ENCODE measurements at places on chromosomes 2 and 18. TPM values are rescaled to one million over a fixed set of nuclear protein-coding genes. Genes with fewer than 3 reads are reported as not detected.

The TEX44 gene
- total RNA-seq = not detected

The CCDC141 gene
- 2.0 TPM for total RNA-seq

The PAIP2B gene
- total RNA-seq = 7.6 TPM

The KLHL30 gene
- total RNA-seq = 0.25 TPM

The VSNL1 gene
- total RNA-seq = 19.2 TPM

The DES gene
- total RNA-seq = 883 TPM

The TMEM131 gene
- total RNA-seq = 35.4 TPM

The ANKRD30BL gene
- total RNA-seq = 1.2 TPM

The ZNG1B gene
- 19.2 TPM for total RNA-seq

The G6PC2 gene
- not detected for total RNA-seq

The CTNNA2 gene
- total RNA-seq = 2.9 TPM

The ALLC gene
- not detected for total RNA-seq

The MGAT4A gene
- total RNA-seq = 20.6 TPM

The RTP5 gene
- total RNA-seq = not detected

The IGFBP2 gene
- 82.7 TPM for total RNA-seq

The ABCB11 gene
- not detected for total RNA-seq

The IL18RAP gene
- 5.9 TPM for total RNA-seq

The PLA2R1 gene
- 24.3 TPM for total RNA-seq

The AFG3L2 gene
- total RNA-seq = 38.3 TPM

The SP140 gene
- total RNA-seq = 7.4 TPM

The RAPGEF4 gene
- total RNA-seq = 18.4 TPM

The SALL3 gene
- 7.4 TPM for total RNA-seq

The PFN4 gene
- total RNA-seq = not detected

The ASPRV1 gene
- total RNA-seq = 0.49 TPM

The ANAPC1 gene
- total RNA-seq = 36.3 TPM
